ENCODE measurements at places on chromosomes 11 and 22.

GRCh38 chr22:49156662-49157285 lies 670.9 kb downstream of the BRD1 start:
- DNase-seq: no peak

- DNase-seq: no peak
Measured at GRCh38 chr11:27673979-27674663, 26.1 kb downstream of the BDNF start.

GRCh38 chr11:97729546-97730272 lies 1291.0 kb upstream of the CNTN5 start:
- peak; percentile 33 for DNase-seq

- DNase-seq: no peak
Measured at GRCh38 chr11:47361419-47361818, 8.9 kb upstream of the MYBPC3 start.

DNA sequence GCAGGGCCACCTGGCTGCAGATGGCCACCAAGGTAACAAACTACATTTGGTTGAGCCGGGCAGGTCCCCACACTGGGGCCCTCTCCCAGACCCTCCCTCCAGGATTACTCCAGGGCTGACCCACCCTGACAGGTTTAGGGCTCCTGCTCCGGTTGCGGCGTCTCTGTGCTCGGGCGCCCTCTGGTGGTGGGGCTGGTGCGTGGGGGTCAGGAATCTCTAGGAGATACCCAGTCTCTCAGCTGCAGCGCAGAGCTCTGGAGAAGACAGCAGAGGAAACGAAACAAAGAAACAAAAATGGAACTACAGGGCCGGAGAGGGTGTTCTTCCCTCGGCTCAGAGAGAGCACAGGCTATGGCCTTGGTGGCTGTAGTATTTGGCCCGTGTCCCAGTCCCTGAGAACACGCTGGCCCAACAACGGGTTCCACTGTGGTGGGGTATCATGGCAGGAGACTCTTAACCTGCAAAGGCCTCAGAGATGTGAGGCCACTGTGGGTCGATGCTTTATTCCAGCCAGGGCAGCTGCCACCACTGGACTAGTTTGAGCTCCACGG lies 2.4 kb downstream of the C11orf96 start:
- peak; percentile 59 for DNase-seq

GRCh38 chr22:49136041-49136815 lies 691.4 kb downstream of the BRD1 start:
- no peak for DNase-seq

GRCh38 chr22:22342697-22343580 lies 98.4 kb downstream of the VPREB1 start:
- DNase-seq: peak; percentile 29

GRCh38 chr11:44862558-44863101 lies 88.1 kb downstream of the TP53I11 start:
- no peak for DNase-seq

DNA sequence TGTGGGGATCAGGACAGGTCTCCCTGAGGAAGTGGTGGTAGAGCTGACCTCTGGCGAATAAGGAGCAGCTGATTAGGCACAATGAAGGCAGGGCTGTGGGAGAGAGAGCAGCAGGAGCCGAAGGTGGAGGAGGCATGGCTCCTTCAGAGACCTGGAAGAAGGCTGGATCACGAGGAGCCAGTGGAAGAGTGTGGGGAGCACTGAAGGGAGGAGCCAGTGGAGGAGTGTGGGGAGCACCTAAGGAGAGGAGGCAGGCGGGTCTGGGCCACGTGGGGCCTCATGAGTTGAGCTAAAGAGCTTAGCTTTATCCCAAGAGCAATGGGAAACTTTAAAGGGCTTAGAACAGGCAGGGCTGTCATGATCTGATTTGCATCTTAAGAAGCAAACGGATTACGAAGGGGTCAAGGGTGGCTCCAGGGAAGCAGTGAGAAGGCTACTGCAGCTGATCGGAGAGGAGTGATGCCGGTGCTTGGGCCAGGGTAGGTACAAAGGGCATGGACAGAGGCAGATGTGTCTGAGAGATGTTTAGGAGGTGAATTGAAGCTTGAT lies 44.9 kb upstream of the EIF3D start:
- no peak for DNase-seq

GRCh38 chr22:46044621-46045458 lies 67.9 kb upstream of the WNT7B start:
- peak; percentile 40 for DNase-seq

All from cardiac fibroblast (primary cell).